Neural progenitor cell (in vitro differentiated cells): ENCODE measurements at places on chromosomes 7 and 10.

- no peak for DNase-seq
Observed at GRCh38 chr7:92330835-92331438, 85.2 kb downstream of the ANKIB1 start.

DNA sequence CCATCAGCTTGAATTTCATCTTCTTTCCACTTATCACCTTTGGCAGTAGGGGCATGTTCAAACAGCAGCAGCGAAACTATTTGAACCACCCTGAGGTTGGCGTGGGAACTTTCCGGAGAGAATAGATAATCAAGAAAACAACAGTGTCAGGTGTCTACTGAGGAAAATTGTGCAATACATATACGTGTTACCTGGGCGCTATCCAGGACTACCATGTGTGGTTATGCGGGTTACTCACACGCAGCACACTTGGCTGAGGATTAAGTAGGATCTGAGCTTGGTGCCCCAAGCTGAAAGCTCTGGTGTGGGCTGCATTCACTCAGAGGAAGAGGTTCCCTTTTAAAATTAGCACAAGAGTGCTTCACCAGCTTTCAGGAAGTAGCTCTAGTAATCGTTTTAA, 8.8 kb upstream of the ABI1 start:
- DNase-seq, result no peak

- no peak for DNase-seq
Observed at GRCh38 chr7:25752154-25752553, 399.8 kb upstream of the NFE2L3 start.

DNA sequence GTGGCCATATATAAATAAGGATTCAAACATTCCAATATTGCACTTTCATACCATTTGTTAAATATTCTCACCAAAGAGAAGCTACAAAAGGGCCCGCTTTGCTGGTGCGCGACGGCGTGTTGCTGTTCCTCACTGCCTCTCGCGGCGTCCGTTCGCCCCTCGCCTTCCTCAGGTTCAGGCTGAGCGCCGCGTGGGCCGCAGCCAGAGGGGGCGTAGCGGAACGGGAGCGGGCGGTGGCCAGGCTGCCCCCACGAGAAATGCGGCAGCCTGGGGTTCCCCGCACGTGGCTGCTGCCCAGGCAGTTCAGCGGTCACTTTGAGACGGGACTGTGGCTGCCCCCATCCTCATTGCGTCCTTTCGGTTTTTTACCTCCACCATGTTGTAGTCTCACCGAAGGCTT, 67.3 kb upstream of the VWDE start:
- no peak for DNase-seq

- DNase-seq, result no peak
Observed at GRCh38 chr7:128420773-128421172, 11.0 kb upstream of the IMPDH1 start.

- peak; percentile 75 for DNase-seq
Observed at GRCh38 chr7:16644636-16645592, 640 bp downstream of the ANKMY2 start.

GRCh38 chr10:80964955-80965614, 427.4 kb downstream of the SH2D4B start:
- DNase-seq, result no peak

GRCh38 chr10:105751688-105752087, 1110.6 kb downstream of the SORCS3 start:
- DNase-seq, result no peak

GRCh38 chr7:1105189-1105588, 17.3 kb downstream of the GPER1 start:
- DNase-seq, result no peak
